NCI-H524 treated with DMSO at 0.1 percent for 48 hours (cell line): ENCODE measurements at places on chromosomes 1 and 21.

- no peak for DNase-seq
Measured at GRCh38 chr1:75129983-75130789, 4.0 kb upstream of the LHX8 start.

GRCh38 chr1:230165536-230165935, 98.5 kb downstream of the GALNT2 start:
- no peak for DNase-seq

GRCh38 chr1:24302209-24302611, 16.9 kb upstream of the GRHL3 start:
- no peak for DNase-seq

DNA sequence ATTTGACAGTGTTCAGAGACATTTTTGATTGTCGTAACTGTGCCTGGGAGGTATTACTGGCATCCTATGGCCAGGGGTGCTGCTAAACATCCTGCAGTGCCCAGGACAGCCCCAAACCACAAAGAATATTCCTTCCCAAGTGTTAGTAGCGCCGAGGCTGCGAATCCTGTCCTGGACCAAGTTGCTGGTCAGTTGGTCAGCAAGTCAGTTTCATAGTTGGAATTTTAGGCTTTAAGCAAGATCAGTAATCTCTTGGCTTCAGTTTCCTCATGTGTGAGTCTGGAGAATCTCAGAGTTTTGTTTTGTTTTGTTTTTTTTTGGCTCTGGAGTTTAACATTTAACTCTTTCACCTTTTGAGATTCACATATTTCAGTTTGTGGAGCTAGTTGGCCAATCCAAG, 65.0 kb downstream of the MTR start:
- DNase-seq = no peak

DNA sequence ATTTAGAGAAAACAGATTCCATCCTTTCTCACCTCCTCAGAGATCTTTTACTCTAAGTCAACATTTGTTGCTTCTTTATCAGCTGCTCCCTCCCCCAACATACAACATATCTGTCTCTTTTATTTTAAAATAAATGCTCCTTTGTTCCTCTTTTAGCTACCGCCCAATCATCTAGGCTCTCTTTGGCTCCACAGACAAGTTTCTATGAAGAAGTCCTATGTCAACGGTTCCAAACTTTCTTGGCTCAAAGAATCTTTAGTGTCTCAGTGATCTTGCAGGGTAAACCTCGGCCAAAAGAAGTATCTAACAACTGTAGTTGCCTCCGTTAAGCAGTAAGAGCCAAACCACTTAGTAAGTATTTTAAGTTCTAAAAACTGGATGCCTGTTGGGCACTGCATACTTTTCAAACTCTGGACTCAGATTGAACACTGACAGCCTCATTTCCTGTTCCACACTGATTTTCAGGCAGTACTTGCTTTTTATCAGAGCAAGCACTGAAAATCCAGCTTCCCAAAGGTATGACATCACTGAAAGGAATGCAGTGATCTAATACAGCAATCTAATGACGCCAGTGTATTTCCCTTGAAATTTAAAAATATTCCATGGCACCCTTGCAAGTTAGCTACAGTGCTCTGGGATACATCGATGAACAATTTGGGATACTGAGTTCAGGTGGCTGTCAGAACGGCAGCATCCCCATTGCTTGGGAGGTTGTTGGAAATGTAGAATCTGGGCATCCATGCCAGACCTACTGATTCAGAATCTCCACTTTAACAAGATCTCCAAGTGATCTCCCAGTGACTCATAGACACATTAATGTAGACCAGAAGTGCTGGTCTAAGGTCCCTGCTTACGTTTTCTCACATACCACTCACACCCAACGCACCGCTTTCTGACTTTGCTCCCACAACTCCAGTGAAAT, 26.8 kb downstream of the EGLN1 start:
- no peak for DNase-seq

- no peak for DNase-seq
Measured at GRCh38 chr1:233714631-233715217, 100.8 kb downstream of the KCNK1 start.

GRCh38 chr1:162365284-162366020, 11.2 kb downstream of the SPATA46 start:
- DNase-seq = no peak

- DNase-seq = peak; percentile 33
Measured at GRCh38 chr1:27593678-27594563, 10.0 kb downstream of the AHDC1 start.

DNA sequence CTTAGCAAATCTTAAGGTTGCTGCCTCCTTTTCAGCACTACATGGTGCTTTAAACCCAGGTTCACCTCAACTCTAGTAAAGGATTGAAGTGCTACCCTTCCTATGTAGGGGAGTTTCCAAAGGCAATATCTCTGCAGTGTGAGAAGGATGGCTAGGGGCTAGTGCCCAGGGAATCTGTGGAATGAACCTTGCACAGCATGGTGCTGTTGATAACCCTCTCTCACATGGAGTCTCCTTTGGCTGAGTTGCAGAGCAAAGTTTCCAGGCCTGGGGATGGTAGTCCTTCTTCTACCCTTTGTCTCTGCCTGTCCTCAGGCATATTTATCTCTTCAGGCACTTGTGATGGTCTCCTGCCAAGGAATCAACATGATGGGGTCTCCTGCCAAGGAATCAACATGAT, 59.4 kb downstream of the AXDND1 start:
- DNase-seq = no peak

- no peak for DNase-seq
Measured at GRCh38 chr1:26375081-26375480, 2.5 kb upstream of the ZNF683 start.

DNA sequence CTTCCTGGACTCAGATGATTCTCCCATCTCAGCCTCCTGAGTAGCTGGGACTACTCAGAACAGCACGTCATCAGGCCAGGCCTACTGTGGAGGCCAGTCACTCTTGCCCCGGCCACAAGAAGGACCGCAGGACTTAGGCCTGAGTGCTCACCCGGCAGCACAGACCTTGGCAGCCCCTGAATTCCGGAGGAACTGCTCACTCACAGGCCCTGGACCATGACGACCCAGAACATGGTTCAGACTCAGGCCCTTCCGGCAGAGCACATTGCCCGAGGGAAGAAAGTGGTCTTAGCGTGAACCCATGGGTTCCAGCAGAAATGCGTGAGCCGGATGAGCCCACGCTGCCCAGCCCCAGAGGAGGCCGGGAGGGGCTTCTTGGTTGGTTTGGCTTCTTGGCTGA, 177.3 kb upstream of the TMEM51 start:
- no peak for DNase-seq

DNA sequence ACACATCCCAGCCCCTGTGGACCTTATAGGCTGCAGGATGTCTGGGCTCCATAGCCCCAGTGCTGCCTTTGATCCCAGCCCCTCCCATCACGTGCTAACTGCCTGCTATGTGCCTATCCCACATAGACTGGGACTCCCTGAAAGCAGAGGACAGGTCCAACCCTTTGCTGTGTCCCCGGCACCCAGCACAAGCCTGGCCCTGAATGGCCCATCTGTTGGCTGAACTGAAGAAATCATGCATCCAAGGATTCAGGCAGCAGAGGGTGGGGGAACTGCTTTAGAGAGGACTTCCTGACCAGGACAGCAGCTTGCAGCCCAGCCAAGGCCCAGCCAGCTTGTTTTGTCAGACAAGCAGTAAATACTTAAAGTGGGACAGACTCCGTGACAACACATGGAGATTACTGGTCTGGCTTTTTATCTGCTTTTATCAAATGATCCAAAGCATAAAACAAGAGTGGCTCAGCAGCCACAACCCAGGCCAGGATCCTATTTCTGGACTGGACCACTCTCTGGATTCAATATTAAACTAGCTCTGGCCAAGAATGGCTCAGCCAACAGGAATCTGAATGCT, 69.3 kb downstream of the GLIS1 start:
- DNase-seq = no peak

DNA sequence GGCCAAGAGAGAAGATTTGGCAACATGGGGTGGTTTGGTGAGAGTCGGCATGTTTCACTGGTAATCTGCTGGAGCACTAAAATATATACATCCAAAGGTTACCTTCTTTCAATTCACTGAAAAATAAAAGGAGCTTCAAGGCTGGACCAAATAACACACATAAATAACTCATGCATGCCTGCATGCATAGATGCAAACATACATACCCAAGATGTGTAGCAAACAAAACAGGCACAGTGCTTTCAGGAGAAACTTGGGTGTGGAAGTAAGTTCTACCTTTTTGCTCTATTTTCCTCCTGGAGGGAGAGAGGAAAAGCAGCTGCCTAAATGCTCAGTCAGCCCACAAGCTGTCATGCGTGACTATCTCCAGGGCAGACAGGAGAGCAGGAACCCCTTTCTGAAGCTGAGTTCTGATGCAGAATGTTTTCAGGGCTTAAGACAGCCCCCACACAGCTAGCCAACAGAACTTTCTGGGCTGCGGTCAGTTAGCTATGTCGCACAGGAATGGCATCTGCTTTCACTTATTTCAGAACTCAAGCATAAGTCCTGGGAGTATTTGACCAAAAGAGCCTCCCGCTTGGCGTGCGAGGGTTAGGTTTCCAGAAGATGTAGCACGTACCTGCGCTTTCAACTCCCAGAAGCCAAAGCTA, 166.2 kb downstream of the TOMM20 start:
- no peak for DNase-seq

DNA sequence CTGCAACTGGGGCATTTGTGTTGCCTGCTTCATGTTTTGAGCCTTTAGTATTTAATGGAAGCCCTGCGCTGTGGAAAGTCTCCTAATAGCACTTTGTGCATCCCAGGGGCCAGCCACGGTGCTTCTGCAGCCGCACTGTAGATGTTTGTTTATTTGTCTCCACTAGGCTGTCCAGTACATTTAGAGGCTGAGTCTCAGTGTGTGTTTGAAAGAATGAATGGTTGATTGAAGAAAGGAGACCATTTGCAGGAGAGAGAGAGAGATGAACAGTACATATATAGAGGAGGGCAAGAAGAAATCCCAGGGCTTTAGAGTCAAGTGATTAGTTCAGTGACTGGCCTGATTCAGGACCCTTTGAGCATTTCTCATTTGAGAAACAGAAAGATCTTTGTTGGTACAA, 33.9 kb downstream of the MPZL1 start:
- DNase-seq = no peak

GRCh38 chr1:105894006-105894405, 1162.5 kb upstream of the PRMT6 start:
- DNase-seq = no peak

DNA sequence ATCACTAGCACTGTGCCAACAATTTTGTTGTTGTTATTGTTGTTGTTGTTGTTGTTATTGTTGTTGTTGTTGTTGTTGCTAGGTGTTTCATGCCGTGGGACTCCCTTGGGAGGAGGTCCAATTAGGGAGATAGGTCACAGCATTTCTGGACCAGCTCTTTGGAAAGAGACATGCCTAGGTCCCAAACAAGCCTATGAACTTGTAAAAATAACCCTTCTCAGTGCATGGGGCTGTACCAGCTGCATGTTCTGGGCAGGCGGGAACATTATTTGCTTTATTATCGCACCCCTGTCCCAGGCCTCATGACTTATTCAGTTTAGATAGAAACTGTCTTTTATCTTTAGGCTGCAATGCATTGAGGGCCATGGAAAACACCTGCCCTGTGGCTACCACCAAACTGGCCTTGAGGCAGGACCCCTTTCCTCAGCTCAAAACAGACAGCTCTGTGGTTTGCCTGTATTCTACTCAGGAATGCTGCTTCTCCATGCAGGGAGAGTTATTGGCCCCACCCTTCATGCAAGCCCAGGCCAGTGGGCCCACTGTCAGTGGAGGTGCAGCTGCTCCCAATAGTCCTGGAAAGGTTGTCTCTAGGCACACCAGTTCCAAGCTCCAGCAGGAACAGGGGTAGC, 386.5 kb upstream of the BRINP3 start:
- no peak for DNase-seq

- no peak for DNase-seq
Measured at GRCh38 chr1:110783292-110783918, 89.5 kb upstream of the CD53 start.

DNA sequence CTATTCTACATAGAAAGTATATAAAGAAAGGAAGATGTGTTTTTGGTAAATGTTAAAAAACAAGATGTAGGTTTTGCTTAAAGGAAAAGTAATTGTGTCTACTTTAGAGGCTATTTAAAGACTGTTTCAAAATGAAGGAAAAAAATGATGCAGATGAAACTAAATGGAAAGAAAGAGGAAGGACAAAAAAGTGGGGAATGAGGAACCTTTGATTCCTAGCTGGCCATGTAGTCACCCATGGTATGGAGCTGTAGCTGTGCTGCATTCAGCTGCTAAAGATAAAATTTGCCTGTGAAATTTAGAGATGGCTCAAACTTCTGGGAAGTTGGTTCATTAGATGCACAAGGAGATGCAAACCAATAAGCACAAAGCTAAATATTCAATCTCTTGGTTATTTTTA, 86.8 kb upstream of the SERBP1 start:
- DNase-seq = no peak

DNA sequence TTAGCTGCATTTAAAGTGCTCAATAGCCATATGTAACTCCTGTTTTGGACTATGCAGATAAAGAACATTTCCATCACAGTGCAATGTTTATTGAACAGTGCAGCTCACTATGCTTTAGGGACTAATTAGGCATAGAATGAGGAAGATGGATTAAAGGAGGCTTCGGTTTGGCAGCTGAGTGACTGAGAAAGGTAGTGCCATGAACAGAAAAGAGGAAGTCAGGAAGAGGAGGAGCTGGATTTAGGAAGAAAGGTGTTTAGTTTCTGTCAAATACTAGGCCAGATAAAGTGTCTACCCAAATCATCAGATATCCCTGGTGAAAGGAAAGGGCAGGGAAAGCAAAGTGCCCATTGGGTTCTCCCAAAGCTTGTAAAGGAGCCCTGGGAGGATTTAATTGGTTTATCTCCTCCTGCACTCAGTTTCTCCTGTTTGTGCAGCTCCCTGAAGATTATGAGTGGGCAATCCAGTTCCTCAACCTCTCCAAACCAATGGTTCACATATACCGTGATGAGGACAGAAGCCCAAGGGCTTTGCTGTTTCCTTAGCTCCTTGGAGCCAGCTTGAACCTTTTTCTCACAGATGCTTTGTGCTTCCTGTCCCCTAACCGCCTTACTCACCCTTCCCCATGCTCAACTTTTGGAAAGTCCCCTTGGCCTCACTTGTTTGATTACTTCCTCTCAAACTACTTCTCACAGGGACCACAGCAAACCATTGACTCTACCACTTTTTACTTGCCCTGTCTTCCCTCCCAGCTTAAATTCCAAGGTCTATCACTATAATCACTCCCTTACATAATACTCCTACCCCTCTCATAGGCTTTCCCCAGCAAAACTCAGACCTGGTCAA, 3.5 kb upstream of the RAP1A start:
- DNase-seq = no peak

- no peak for DNase-seq
Measured at GRCh38 chr1:203451836-203452784, 23.5 kb upstream of the PRELP start.
